Stimulated activated CD8-positive, alpha-beta memory T cell treated with anti-CD3 and anti-CD28 coated beads, Interleukin-15, amount 100 ng/mL, for 24 hours (primary cell): ENCODE measurements at places on chromosomes 1 and 21.

DNA sequence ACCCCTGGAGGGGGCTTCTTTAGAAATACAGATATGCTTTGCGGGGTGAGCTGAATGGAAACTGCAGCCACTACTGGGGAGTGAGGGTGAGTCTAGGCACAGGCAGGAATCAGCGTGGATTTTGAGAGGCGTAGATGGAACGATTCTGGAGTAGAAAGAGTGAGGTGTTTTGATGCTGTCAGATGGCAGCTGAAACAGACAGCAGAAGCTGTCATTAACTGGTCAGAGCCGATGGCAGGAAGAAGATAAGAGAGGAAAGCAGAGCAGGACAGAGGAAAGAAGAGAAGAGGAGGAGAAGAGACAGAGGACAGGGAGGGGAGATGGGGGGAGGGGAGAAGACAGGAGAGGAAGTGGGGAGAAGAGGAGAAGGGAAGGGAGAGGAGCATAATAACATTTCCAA, 138.5 kb downstream of the LRIG2 start:
- DNase-seq = no peak

DNA sequence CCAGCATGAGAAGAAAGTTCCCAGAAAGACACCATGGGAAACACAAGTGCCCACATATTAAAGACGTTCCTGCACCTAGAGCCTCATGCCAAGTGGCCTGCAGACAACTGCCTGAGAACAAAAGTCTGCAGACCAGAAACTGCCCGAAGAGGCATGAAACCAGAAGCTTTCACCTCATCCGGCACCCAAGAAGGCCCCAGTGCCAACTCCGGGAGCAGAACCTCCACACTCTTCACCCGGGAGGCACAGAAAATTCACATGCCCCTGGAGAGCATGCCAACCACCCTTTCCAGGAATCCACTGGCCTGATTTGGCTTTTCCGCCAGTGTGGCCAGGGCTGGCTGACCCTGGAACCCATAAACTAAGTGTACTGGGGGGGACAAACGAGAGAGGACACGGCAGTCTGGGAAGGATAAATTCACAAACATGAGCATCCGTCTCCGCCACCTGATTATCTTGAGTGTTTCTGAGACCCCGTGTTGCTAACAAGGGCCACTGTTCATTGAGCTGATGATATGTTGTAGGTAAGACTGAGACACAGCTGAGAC, 6.8 kb downstream of the TFF2 start:
- no peak for DNase-seq

DNA sequence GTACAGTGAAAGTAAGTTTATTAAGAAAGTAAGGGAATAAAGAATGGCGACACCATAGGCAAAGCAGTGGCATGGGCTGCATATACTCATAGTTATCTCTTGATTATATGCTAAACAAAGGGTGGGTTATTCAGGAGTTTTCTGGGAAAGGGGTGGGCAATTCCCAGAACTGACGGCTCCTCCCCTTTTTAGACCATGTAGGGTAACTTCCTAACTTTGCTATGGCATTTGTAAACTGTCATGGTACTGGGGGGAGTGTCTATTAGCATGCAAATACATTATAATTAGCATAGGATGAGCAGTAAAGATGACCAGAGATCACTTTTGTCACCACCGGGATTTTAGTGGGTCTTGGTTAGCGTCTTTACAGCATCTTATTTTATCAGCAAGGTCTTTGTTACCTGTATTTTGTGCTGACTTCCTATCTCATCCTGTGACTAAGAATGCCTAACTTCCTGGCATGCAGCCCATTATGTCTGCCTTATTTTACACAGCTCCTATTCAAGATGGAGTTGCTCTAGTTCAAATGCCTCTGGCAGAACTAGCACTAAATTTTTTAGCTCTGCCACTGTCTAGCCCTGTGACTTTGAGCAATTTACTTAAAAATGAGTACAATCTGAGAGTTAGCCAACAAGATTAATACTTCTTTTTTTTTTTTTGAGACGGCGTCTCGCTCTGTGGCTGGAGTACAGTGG, 110.3 kb upstream of the PALMD start:
- no peak for DNase-seq

GRCh38 chr1:75198761-75199160, 64.6 kb downstream of the LHX8 start:
- DNase-seq = no peak

DNA sequence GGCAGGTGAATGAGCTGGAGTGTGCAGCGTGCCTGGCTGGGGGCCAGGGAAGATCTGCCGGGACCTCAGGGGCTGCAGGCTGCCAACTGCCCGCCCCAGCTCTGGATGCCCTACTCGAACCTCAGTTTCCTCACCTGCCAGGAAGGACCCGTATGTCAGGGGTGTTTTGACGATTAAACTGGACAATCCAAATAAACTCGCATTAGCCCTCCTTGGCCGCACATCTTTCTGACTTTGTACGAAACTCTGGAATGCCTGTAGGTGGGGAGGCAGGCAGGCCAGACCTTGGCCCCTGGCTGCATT, 8.3 kb upstream of the ZNF669 start:
- DNase-seq = no peak

DNA sequence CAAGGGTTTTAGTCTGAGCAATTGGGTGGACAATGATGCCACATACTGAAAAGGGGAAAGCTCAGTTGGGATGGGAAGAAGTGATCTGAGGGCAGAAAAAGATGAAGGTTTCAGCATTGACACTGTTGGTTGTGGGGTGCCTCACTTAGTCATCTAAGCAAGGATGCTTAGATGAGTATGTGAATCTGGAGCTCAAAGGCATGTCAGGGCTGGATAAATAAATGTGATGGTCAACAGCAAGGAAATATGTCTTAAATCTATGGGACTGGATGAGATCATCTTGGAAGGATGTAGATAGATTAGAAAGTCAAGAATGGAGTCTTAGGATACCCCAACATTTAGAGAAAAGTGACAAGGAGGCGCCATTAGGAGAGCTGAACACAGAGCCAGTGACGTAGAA, 114.6 kb downstream of the ZBTB18 start:
- no peak for DNase-seq

DNA sequence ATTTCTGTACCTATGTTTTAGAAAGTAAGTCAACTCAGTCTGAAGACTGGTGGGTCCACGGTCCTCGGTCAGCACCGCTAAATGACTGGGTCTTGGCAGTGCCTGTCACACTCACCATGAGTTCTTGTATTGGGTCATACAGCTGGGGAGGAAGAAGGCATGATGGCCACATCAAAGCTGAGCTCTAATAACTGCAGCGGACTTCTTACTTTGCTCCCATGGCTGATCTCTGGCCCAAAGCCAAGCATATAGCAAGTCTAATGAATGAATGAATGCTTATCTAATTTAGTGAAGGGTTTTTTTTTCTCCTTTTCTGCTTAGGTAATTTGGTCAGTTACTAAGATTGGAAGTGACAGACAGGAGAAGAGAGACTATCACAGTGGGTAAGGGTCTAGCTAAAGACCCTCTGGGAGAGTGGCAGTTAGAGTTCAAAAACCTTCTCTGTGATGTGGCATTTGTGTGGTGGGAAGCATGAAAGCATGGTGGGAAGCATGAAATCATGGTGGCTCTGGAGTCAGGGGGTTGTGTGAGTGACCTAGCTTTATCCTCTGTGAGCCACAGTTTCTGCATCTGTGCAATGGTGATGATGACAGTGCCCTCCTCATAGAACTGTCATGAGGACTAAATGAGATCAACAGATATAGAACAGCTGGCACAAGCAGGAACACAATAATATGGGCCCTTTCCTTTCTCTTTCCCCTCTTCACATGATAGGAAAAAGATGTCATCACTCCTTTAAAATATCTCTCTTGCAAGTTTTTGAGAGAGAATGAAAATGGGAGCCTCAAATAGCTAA, 78.9 kb upstream of the JAK1 start:
- DNase-seq = no peak

GRCh38 chr21:45087022-45087823, 12.8 kb downstream of the ADARB1 start:
- DNase-seq = no peak

DNA sequence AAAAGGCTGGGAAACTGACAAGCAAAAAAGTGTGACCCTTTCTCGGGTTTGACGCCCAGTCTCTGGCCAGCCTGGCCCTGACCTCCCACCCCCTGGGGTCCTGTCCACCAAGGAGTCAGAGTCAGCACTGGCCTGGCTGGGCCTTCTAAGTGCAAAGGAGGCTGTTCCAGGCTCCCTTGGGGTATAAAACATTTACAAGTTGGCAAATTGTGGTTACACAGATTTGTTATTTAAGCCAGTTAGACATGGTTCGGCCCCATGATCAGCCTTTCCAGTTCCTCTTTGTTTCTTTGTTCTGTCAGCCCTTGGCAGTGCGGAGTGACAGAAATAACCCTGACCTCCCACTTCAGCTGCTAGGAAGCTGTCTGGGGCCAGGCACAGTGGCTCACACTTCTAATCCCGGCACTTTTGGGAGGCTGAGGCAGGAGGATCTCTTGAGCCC, 161.6 kb upstream of the RAB4A start:
- no peak for DNase-seq
